NCI-H345 (cell line): ENCODE measurements at places on chromosomes 1 and 21.

- DNase-seq = no peak
Observed at GRCh38 chr1:116497656-116498055, 73.2 kb downstream of the CD58 start.

- DNase-seq = no peak
Observed at GRCh38 chr1:202268817-202269216, 72.9 kb downstream of the UBE2T start.

- no peak for DNase-seq
Observed at GRCh38 chr1:109315288-109315687, 8.5 kb upstream of the MYBPHL start.

DNA sequence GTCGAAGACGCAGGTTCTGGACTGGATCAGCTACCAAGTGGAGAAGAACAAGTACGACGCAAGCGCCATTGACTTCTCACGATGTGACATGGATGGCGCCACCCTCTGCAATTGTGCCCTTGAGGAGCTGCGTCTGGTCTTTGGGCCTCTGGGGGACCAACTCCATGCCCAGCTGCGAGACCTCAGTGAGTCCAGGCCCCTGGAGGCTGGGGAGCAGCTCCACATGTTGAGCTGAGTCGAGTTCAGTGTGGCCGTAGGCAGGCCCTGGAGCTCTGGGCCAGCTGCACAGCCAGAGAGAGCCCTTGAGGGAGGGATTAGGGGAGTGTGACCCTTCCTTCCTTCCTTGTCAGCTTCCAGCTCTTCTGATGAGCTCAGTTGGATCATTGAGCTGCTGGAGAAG is 1.6 kb downstream of the ELF3 start:
- no peak for DNase-seq

- no peak for DNase-seq
Observed at GRCh38 chr1:47987601-47988000, 9.6 kb downstream of the TRABD2B start.

DNA sequence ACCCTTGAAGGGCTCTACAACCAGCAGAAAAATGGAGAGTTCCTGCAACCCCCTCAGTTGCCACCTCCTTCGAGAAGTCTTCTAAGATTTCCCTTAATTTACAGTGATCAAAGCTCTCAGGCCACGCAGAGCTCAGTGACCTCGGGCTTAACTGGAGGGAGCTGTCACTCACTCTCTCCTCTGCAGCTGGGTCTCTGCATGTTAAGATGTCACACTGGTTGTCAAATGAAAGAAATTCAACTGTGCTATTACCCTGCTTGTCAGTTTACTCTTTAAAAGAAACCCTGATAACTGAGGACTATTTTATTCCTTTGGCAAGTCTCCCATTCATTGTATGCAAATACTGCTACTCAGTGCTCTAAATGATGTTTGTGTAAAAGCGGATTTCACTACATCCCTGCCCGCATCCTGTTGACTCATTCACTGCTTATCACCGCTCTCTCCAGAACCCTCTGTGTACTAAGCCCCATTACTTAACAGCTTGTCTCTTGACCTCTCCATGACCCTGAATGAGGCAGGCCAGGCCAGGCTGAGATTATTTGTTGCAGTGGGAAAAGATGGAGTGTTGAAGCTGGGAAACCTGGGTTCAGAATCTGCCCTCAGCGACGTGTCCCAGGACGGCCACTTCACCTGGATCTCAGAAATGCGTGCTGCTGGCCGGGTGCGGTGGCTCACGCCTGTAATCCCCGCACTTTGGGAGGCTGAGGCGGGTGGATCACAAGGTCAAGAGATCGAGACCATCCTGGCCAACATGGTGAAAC is 13.7 kb downstream of the DHRS3 start:
- DNase-seq = no peak

GRCh38 chr1:227953022-227953412 is 5.3 kb upstream of the WNT9A start:
- DNase-seq = no peak

- no peak for DNase-seq
Observed at GRCh38 chr1:158689875-158690274, 3.4 kb upstream of the SPTA1 start.

DNA sequence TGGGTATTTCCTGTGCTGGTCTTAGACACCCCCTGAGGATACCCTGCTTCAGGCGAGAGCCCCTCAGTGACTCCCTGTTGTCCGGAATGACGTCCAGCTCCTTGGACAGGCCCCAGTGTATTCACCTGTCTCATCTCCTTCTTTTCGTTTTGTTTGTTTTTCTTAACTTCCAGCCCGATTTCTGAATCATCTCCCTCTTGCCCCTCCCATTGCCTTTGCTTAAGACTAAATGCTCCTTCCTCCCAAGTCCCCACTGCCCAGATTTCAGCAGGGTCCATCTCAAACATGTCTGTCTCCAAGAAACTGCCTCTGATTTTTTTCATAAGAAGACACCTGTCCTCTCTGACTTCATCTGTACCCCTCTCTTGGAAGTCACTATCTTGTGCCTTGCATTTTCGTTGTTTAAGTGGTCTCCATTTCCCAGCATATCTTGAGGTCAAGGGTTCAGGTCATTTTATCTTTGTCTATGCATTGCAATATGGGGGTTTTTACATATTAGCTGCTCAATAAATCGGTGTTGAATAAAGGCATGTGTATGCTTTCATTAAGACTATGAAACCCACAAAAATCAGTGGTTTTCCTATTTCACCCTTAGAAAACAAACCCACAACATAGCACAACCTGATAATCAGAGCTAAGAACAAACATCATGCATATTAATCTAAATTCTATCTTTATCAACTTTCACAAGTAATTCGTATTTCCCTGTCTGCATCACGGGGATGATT is 58.4 kb upstream of the LGALS8 start:
- DNase-seq = no peak

DNA sequence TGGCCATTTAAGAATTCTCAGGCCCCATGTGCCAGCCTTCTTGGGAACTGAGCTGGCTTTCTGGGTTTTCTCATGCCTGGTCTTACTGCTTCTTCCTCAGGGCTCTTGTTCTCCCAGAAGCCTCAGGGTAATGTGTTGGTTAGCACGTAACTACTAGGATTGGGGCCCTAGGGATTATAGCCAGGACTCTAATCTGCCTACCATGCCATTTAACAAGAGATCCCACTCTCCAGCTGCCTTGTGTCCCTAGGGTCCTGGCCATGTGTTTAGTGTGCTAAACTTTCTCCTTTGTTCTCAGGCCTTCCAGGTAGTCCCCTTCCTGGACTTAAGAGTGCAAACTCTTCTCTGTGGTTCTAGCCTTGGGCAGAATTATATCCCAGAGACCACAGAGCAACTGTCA is 2.2 kb upstream of the SH3BGRL3 start:
- DNase-seq = no peak

DNA sequence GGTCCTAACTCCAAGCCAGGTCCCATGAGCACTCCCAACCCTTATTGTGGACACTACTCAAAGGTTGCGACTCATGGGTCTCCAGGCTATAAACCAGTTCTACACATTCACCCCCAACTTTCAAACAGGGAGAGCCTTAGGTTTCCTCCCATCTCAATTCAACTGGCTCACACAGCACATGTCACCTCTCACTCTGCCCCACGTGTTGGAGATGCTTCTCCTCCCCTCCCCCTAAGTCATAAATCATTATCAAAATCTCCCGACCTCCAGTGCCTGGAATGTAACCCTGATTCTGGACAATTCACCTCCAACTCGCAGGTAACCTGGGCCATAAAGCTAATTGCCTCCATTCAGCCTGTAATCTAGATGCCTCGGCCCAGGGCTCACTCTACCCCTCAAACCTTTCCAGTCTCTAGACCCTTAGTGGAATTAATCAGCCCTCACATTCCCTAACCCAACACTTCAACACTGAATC is 595 bp downstream of the AK2 start:
- no peak for DNase-seq

GRCh38 chr1:21573971-21574465 is 64.8 kb downstream of the ALPL start:
- DNase-seq = peak; percentile 97

- DNase-seq = no peak
Observed at GRCh38 chr1:240387051-240387450, 224.9 kb downstream of the GREM2 start.

GRCh38 chr1:244545511-244545910 is 84.4 kb downstream of the CATSPERE start:
- no peak for DNase-seq

DNA sequence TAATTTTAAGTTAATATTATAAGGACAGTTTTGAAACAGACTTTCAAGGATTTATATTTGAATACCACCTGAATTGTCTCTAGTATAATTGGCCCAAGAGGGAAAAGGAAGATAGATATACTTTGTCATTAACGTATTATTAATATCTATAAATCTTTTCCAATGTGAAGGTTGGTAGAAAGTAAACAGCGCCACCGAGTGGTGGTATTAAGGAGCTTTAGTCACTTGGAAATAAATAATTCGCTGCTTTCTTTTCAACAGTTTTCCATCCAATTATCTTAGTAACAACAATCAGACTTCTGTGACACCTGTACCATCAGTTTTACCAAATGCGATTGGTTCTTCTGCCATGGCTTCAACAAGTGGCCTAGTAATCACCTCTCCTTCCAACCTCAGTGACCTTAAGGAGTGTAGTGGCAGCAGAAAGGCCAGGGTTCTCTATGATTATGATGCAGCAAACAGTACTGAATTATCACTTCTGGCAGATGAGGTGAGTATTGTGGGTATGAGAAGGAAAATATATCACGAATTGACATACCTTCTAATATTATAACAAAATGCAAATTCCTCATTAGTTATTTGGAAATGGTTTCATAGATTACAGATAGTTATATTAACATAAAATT is 37.7 kb downstream of the SH3GLB1 start:
- no peak for DNase-seq

DNA sequence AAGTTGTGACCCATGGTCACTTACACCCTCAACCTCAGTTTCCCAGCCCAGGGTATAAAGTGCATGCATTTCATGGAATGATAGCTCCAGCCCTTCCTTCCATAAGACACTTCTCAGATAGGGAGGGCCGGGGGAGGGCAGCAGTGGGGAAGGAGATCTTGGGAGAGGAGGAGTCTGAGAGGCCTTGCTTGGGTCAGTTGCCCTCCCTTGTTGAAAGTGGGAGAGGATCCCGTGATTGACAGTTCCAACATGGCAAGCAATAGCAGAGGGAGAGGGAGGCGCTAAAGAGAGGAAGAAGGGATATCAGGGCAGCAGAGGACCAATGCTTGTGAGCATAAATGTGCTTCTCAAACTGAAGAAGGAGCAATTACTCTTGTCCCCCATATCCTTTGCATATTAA is 244.4 kb downstream of the CHRM3 start:
- DNase-seq = no peak

DNA sequence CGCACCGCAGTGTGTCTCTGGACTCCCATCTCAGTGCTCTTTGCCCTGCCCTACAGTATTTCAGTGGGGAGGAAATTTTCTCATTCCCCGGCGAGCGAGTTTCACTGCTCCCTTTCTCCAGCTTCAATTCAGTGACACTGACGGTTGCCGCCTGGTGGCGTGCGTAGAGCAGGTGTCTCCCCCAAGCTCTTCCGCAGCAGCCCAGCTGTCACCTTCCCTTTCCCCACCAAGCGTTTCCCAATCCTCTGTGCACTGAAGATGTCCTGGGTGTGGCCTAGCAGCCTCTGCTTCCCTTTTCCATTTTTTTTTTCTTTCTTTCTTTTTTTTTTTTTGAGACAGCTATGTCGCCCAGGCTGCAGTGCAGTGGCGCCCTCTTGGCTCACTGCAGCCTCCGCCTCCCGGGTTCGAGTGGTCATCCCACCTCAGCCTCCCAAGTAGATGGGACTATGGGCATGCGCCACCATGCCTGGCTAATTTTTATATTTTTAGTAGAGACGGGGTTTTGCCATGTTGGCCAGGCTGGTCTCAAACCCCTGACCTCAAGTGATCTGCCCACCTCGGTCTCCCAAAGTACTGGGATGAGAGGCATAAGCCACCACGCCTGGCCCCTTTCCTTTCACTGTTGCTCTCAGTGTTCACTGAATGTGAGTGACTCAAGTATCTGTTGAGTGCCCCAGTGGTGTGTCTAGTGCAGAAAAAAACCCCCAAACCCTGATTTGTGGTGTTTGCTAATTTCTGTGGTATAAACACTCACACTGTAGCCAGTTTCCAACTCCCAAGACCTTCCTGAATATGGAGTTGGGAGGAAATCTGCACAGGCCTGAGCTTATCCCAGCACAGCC is 30.1 kb downstream of the TNFRSF1B start:
- DNase-seq = no peak

DNA sequence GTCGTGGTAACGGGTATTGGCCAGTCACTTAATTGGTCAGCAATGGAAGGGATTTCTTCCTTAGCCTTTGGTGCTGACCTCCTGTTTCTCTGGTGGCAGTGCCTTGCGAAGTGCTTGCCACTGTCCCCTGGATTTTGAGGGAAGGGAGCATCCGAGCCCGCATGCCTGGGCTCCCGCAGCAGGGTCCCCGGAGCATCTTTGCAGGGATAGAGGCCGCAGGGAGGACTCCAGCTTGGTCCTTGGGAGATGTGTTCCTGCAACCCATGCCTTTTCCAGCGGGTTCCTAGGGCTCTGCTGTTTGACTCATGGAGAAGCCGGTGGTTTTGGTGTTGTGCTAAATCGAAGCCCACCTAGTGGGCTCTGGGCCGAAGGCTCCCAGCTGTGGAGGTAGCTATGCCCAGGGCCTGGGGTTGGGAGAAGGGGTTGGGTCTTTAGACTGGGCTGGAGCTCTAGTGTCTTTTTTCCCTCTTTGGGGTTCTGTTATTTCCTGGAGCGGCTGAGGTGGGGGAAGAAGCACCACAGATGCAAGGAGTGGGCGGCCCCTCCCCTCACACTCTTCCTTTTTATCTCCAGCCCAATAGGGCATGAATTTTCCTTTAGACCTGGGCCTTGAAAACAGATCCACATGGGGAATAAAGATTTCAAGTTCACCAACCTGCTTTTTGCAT is 39.0 kb downstream of the PIK3CD start:
- DNase-seq = no peak

DNA sequence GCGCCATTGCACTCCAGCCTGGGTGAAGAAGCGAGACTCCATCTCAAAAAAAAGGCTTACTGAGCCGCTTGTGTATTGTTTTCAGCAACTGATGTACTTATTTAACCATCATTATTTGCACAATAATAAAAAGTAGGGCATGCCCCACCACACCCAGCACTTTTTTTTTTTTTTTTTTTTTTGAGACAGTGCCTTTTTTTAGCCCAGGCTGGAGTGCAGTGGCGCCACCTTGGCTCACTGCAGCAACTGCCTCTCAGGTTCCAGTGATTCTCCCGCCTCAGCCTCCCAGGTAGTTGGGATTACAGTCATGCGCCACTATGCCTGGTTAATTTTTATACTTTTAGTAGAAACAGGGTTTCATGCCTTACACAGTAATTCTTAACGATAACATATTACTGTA is 12.2 kb upstream of the TRNAU1AP start:
- DNase-seq = no peak

DNA sequence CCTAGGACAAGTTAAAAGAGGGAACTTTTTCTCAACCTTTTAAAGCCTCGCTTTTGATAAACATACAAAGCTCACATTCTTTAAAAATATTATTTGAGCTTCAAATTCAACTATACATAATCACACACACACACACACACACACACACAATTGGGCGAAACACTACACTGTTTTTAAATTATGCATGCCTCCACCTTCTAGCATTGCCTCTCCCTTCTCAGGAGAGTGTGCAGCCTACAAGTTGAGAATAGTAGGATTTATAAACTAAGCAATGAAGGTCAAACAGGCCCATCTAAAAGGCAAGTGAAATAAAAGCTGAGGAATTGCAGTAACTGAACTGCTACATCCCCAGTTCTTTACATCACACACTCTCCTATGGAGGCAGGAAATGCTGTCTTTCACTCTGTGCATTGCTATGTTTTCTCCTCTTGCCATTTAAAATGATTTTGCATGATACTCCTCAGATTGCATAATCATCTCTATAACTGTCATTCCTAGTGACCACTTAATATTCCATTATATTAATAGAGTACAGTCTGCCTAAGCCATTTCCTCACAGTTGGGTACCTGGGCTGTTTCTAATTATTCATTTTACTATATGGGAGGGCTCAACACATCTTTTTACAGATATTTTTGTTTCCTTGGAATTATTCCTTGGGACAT is 92.5 kb upstream of the KCNE2 start:
- no peak for DNase-seq
